ENCODE measurements at places on chromosomes 1 and 21.

- DNase-seq, result no peak
- H3K4me1 ChIP-seq, result no peaks in the 10 kb centered on the region
- no peak overlapping the region for H3K4me3 ChIP-seq
- no peaks in the 10 kb centered on the region for H3K36me3 ChIP-seq
- no peak overlapping the region for H3K27ac ChIP-seq
Observed at GRCh38 chr1:236332092-236332758, 50.5 kb upstream of the ERO1B start.

DNA sequence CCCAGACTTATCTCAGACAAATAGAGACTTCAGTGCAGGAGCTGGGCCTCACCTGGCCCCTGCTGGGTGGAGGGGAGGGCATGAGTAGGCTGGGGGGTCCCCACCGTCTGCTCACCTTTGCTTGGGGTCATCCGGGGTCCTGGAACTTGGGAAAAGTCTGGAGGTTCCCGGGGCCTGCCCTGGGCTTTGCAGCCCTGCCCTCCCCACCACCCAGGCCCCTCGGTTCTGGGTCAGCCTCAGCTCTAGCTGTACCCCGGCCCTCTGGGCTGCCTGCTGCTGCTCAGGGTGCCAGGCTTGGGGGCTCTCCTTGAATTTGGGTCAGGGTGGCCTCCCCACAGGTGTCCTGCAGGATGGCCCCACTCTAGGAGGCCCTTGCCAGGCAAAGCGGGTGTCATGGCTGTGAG is 2.4 kb upstream of the TMEM52 start:
- H3K27ac ChIP-seq, result no peak overlapping the region
- peaks cover 8% of the 10 kb centered on the region for H3K27me3 ChIP-seq
- no peaks in the 10 kb centered on the region for H3K36me3 ChIP-seq

- DNase-seq, result no peak
- no peaks in the 10 kb centered on the region for H3K4me1 ChIP-seq
- H3K27me3 ChIP-seq, result no peaks in the 10 kb centered on the region
- no peak overlapping the region for H3K27ac ChIP-seq
Observed at GRCh38 chr1:203898458-203899352, 37.3 kb downstream of the SNRPE start.

GRCh38 chr1:233998456-233998855 is 94.0 kb downstream of the SLC35F3 start:
- H3K4me3 ChIP-seq, result no peak overlapping the region
- H3K27me3 ChIP-seq, result no peaks in the 10 kb centered on the region
- no peak for DNase-seq
- H3K4me1 ChIP-seq, result no peaks in the 10 kb centered on the region

DNA sequence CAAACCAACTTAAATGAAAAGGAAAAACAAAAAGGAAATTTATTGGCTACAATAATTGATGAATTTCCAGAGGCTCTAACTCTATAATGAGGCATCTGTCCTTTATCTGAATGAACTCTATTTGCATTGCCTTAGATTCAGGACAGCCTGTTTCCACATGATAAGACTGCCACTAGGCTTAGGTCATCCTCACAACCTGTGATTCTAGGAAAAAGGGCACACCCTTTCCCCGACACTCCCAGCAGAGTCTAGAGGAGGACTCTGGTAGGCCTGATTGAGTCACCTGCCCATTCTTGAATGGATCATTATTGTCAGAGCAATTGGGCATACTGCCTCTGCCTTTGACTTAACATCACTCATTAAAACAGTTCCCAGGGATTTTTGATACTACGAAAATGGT is 262.8 kb downstream of the TPR start:
- no peaks in the 10 kb centered on the region for H3K4me1 ChIP-seq
- H3K27me3 ChIP-seq, result no peaks in the 10 kb centered on the region
- no peaks in the 10 kb centered on the region for H3K36me3 ChIP-seq
- no peak overlapping the region for H3K27ac ChIP-seq
- no peak for DNase-seq

DNA sequence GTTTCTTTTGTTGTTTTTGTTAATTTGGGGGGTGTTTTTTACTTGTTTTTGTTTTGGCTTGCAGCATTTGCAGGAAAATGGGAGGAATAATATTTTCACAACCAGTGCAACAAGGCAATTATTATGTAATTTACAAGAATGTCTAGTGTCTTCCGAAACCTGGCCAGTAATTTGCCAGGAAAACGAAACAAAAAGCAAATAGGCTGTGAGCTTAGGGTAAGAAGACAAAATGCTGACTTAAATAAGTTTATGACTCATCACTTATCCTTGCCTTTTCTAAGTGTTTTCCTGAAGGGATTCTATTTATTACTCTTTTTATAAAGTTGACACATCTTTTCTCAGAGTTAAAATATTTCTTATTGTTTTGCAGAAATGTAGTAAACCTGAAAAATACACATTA is 49.8 kb downstream of the KCNT2 start:
- no peak for DNase-seq

GRCh38 chr1:86972262-86972661 is 57.8 kb downstream of the HS2ST1 start:
- H3K4me3 ChIP-seq, result no peak overlapping the region
- no peaks in the 10 kb centered on the region for H3K36me3 ChIP-seq
- H3K4me1 ChIP-seq, result peaks cover 4% of the 10 kb centered on the region
- DNase-seq, result no peak
- no peaks in the 10 kb centered on the region for H3K27me3 ChIP-seq

DNA sequence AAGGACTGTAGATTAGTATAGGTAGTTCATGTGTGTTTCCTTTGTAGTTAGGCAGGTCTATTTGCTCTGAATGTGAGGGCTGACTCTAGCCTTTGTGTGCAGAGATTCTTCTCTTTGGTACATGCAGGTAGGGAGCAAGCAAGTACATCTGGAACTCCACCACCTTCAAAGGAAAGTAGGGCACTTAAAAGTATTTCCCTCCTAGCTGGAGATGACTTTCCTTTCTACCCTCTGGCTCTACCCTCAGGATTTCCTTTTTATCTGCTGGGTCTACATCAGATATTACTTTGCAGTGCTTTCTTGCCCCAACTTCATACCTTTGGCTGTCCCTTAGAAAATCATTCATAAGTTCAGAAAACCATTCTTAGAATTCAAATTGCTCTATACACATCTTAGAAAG is 91.7 kb upstream of the HIVEP3 start:
- DNase-seq, result no peak
- no peaks in the 10 kb centered on the region for H3K4me1 ChIP-seq
- no peak overlapping the region for H3K4me3 ChIP-seq
- H3K36me3 ChIP-seq, result no peaks in the 10 kb centered on the region
- H3K27me3 ChIP-seq, result no peaks in the 10 kb centered on the region

GRCh38 chr1:101178341-101178687 is 58.5 kb upstream of the S1PR1 start:
- no peak for DNase-seq
- H3K27ac ChIP-seq, result no peak overlapping the region
- H3K27me3 ChIP-seq, result no peaks in the 10 kb centered on the region
- H3K4me3 ChIP-seq, result no peak overlapping the region
- H3K36me3 ChIP-seq, result no peaks in the 10 kb centered on the region

DNA sequence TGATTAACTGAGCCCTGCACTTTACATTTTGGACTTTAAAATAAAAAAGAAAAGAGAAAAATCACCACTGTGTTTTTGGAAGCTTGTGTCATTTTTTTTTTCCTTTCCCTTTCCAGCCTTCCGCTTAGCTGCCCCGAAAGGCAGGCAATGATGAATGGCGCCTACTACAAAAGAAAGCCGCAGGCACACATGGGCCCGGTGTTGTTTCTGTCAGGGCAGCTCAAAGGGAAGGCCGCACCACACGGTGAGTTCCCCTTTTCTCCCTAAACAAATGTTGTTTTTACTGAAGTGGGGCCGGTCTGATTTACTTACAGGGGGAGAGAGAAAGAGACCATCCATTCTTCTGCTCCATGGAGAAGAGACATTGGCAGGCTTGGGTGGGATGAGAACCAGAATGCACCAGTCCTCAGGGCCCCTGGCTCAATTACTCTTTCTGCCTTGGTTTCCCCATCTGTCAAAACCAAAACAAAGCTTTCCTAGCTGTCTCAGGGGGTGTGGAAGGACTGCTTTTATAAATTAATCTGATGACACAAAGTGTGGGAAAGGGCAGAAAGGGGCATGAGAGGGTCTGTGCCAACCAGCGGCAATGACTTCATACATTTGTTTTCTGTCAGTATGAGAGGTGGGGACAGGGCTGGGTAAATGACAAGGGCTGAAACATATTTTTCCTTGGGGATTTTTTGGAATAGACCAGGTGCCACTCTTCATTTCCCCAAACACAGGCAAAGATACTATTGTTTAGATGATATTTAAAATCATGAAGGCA is 91.4 kb upstream of the PLXNA2 start:
- no peaks in the 10 kb centered on the region for H3K36me3 ChIP-seq
- H3K4me1 ChIP-seq, result no peaks in the 10 kb centered on the region
- no peak overlapping the region for H3K27ac ChIP-seq
- no peak for DNase-seq
- H3K4me3 ChIP-seq, result no peak overlapping the region
- H3K27me3 ChIP-seq, result no peaks in the 10 kb centered on the region
